ENCODE measurements at places on chromosomes 1 and 21. TPM values are rescaled to one million over a fixed set of nuclear protein-coding genes. Genes with fewer than 3 reads are reported as not detected.

The SPRR4 gene
- not detected for total RNA-seq

The C1orf146 gene
- not detected for total RNA-seq

The TNFRSF14 gene
- total RNA-seq: 131 TPM

The ZFP69B gene
- total RNA-seq: 6.3 TPM

The E2F2 gene
- 44.2 TPM for total RNA-seq
